A549 treated with Mapracorat at 1 μM for 4 hours (cell line): ENCODE measurements at places on chromosomes 4 and X. TPM values are rescaled to one million over a fixed set of nuclear protein-coding genes. Genes with fewer than 3 reads are reported as not detected.

F8A2 gene
- not detected in 5 replicates for total RNA-seq

MAGEA11 gene
- total RNA-seq, result 0.07 TPM in 1 of 5 replicates, not detected in the others

ODAPH gene
- 0.14 to 0.21 TPM in 2 of 5 replicates, not detected in the others for total RNA-seq

PNMA6F gene
- total RNA-seq, result not detected in 5 replicates

FRMPD3 gene
- 0.05 to 0.12 TPM (median 0.08 TPM) in 5 replicates for total RNA-seq

RAP1GDS1 gene
- total RNA-seq, result 21.8 to 27.2 TPM (median 23.6 TPM) in 5 replicates
